ENCODE measurements at places on chromosomes 1 and 21.

- DNase-seq = peak; percentile 32
Observed at GRCh38 chr1:161200421-161200991, 1.7 kb upstream of the ADAMTS4 start.

DNA sequence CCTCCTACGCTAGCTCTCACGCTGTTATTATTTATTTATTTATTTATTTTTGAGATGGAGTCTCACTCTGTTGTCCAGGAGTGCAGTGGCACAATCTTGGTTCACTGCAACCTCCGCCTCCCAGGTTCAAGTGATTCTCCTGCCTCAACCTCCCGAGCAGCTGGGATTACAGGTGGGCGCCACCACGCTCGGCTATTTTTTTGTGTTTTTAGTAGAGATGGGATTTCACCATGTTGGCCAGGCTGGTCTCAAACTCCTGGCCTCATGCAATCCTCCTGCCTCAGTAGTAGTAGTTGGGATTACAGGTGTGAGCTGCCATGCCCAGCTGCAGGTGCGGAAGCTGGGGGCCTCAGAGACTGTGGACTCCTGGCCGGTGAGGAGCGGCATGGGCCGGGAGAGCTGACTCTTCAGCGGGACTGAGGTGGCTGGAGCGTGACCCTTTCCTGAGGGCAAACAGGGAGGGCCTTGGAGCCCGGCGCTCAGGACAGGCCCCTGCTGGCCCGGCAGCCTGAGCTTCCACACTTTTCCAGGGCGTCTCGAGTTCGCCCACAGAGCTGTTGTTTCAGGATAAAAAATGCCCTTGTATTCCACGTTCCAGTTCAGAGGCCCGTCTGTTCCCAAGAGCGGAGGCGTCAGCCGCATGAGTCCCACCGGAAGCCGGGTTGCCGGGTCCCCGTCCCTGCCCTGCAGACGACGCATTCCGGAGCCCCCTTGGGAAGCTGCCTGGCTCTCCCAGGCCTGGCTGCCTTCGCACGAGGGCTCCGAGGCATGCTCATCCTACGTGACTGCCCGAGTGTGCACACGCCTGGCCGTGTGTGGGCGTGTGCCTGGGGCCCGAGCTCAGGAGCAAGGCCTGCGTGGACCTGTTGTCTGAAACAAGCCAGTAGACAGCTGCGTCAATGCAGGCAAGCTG lies 126.2 kb downstream of the SIK1 start:
- DNase-seq = peak; percentile 64

DNA sequence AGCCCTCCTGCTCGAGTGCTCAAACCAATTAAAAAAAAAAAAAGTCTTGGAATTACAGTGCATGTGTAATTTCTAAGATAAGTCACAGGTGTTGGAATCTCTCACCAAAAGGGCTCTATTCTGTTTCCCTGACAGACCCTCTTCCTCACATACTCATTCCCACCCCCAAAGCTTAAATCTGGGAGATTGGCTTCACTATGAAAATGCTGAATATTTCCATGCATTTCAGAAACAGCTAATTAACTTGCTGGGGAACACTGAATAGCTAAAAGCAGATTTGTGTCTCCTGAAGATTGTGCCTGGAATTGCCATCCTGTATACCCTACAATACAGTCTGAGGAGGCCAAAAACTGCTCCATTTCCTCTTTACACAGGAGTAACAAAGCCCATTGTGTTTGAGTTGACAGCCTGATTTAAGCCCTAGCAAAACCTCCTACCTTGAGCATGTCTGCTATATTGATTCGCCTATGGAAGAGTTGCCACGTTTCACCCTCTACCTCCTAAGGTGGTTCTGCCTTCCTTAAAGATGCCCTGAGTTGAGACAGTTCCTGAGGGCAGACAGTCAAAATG lies 1.4 kb upstream of the PIK3R3 start:
- no peak for DNase-seq

- no peak for DNase-seq
Observed at GRCh38 chr1:20891091-20891490, 104.0 kb upstream of the HP1BP3 start.

- DNase-seq = no peak
Observed at GRCh38 chr1:86756062-86756406, 51.7 kb downstream of the SH3GLB1 start.

DNA sequence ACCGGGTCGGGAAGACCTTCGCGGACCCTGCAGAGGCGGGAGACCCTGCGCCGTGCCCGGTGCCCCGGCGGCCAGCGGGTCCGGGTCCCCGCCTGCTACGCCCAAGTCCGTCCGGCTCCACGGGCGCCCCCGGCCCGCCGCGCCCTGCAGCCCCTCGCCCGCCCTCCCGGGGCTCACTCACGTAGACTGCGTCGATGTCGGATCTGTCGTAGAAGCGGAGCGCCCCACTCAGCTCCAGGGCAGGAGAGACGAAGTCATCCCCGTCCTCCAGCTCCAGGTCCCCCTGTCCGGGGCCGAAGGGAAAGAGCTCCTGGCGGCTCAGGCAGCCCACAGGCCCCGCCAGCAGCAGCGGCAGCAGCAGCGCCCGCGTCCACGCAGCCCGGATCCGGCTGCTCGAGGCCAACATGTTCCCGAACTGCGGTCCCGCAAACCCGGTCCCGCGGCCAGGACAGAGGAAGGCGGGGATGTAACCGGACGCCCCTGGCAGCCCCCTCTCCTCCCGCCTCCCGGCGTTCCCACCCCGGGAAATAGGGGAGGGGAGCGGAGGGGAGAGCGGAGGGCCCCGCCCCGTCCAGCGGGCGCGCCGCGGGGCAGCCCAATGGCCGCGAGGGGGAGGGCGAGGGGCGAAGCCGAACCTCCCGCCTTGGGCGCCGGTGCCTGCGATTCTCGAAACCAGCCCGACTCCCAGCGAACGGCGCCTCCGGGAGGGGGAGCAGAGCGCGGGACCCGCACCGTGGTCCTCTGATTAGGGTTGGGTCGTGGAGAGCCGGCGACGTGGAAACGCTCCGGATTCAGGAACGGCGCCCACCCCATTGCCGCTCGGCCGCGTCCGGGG lies at the start of gene NID1:
NID1 (minus strand) TSS at position 417 of the 835 bp plus-strand sequence; CDS start at position 406, 11 bp downstream.
- peak; percentile 93 for DNase-seq

DNA sequence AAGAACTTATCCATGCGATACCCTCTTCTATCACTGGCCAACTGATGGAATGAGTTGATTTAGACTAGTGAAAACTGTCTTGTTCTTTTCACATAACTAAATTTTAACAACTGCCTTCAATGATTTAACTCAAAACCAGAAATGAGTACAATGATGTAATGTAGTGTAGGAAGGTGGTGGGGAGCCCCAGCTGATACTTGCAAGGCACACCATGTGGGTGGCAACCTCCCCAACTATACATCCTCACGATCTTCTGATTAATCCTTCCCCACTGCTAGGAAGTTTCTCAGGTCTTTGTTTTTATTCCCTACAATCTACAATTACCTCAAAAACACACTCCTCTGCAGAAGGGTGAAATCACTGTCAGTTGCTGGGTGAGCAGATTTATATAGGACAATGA lies 100.7 kb downstream of the KCTD3 start:
- DNase-seq = no peak

DNA sequence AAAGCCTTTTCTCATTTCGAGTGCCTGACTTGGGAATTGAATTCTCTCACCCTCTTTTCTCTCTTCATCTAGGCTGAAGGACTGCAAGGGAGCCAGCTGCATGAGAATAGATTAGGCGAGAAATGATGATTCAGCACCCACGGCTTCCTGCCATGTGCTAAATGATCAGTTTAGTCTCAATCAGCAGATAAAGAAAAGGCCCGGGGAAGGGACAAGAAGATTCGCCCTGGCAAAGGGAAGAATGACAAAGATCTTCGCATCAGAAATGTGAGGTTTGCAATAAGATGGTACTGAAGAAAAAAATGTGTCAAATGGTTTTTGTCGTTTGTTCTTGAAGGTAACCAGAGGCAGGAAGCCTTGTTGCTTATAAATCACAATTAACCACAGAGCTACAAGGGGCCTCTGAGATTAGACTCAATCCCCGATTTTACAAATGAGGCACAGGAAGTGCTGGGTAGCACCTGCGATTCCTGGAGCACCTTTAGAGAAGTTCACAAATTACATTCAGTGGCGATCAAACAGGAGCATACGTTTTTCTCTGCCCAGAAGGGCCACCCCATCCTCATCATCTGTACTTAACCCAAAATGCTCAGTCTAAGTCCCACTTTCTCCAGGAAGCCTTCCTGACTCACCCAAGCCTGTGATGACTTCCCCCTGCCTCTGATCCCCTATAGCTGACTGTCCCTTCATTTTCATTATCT lies 183.4 kb downstream of the ZNF281 start:
- DNase-seq = no peak

DNA sequence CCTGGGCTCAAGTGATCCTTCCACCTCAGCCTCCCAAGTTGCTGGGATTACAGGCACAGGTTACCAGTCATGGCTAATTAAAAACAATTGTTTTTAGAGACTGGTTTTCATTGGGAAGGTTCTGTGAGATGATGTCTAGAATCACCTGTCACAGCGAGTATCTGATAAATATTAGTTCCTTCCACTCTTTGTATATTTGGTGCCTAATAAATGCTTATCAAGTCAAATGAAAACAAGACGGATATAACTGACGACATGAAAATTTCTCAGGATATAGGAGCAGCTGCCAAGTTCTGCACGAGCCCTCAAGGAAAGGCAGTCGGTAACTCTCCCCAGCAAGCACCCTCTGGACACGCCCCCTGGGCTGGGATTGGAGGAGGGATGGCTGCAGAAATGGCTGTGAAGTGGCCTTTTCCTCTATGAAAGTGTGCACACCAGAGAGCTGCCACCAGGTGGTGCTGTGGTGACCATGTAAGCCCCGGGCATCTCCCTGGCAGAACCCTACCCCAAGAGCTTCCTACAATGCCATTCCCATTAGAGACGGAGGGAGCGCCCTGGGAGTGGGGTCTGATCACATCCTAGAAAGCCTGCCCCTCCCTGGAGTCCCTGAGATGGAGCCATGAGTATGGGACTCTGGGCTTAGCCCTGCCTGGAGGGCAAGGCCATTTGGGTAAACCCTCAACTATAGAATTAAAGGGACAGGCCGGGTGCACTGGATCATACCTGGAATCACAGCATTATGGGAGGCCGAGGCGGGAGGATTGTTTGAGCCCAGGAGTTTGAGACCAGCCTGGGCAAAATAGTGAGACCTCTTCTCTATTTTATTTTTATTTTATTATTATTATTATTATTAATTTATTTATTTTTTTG lies 50.9 kb downstream of the HTR6 start:
- peak; percentile 80 for DNase-seq

DNA sequence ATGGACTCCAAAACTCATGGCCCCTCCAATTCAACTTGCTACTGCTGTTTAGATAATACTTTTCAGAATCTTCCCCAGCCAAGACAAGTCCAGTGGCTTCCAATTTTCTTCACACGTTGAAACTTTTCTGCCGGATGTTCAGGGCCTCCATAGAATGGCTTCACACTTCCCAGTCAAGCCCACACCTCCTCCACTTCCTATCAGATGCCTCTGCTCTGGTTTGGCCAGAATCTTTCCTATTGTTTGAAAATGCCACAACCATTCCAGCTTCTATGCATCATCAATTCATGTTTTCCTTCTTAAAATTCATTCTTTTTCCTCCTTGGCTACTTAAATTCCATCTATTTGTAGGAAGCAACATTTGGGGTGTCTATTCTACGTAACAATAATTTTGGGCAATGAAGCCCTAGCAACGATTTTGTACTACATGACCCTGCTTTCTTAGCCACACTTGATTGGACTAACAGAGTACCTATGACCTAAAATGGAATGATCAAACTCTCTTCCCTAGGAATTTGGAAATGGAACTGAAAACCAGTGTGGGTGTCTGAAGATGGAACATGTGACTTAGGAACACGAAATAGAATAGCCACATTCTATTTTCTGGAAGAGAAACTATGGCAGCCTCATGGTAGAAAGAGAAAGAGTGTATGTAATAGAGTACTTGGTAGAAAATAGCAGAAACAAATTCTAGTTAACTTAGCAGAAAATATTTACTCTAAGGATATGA lies 74.1 kb upstream of the CNIH3 start:
- no peak for DNase-seq

DNA sequence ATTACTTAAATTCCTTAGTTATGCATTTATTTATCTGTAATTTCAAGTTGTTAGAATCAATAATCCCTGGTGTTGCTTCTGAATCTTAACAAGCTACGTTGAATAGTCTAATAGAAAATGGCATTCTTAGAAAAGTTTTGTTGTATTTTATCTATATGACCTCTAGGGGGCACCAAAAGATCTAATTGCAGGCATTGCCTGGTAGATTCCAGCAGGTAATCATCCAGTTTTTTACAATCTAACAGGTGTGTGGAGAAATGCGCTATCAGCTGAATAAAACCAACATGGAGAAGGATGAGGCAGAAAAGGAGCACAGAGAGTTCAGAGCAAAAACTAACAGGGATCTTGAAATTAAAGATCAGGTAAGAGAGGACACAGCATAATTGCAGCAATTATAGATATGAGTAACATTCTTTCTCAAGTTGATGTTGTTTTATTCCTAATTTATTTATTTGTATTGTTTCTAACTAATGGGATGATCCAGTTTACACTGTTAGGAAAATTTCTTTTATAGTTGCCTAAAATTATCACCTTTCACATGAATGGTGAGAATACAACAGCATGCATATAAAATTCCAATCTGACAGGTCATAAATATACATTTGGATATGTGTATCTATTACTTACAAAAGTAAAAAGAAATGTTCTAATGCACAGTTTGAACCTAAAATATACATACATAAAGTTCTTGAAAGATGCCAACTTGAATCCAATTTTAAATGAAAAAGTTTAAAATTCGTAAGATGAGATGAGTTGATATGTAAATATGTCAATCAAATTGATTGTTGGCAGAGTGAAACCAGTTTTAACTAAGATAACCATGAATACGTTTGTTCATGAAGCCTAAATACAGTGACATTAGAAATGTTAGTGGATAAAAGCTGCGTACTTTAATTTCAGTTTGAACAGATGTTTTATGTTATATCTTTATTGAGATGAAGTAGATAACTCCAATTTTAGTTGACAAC lies 88.4 kb downstream of the SDCCAG8 start:
- DNase-seq = no peak

DNA sequence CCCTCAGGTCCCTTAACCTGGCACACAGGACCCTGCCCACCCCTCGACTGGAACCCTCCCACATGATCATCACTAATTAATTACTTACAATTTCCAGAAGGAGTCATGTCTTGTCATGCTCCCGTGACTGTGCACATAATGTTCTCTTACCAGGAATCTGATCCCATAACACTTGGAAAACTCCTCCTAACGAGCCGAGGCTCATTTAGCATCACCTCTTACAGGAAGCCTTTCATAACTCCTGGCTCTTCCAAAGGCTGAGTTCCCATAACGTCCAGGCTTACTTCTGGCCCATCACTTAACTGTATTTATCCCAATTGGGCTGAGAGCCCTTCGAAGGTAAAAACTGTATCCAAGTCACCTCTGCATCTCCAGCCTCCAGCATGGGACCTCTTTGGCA lies 147.9 kb upstream of the JUN start:
- no peak for DNase-seq

- peak; percentile 76 for DNase-seq
Observed at GRCh38 chr1:28886731-28887418, 27.5 kb upstream of the EPB41 start.

DNA sequence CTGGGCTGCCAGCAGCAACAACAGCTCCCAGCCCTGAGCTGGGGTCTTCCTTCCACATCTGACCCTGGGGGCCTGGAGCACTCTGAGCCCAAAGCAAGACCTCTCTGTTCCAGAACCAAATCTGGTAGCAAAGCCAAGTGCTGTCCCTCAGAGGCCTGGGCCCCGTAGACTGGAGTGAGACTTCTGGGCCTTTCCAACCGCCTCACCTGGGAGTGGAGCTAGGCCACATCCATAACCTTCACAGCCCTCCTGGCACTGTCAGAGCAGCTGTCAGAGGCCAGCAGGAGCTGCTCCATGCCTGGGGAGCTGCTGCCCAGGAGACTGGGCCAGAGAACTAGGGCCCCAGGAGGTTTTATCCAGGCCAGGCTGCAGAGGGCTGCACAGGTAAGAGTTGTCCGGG lies 15.4 kb upstream of the SLC5A9 start:
- DNase-seq = no peak

Measured in left hindlimb (tissue), 1 donor.